ENCODE measurements at places on chromosomes 5 and 9. TPM values are rescaled to one million over a fixed set of nuclear protein-coding genes. Genes with fewer than 3 reads are reported as not detected.
A peak's percentile ranks its signal among the peaks of the same experiment; 100 is the strongest.

The PDZD2 gene
- 59.5 TPM for total RNA-seq

The ANKRD33B gene
- 4.1 TPM for total RNA-seq

The CFAP77 gene
- 2.4 TPM for total RNA-seq

The TMEM252 gene
- total RNA-seq: not detected

The INSL4 gene
- not detected for total RNA-seq

GRCh38 chr5:77984587-77984986 lies 208.4 kb upstream of the TBCA start:
- no peak overlapping the region for H3K27ac ChIP-seq
- H3K4me3 ChIP-seq: no peak overlapping the region
- no peaks in the 10 kb centered on the region for H3K4me1 ChIP-seq
- no peaks in the 10 kb centered on the region for H3K36me3 ChIP-seq
- no peak for DNase-seq
- peaks cover 2% of the 10 kb centered on the region for H3K27me3 ChIP-seq

DNA sequence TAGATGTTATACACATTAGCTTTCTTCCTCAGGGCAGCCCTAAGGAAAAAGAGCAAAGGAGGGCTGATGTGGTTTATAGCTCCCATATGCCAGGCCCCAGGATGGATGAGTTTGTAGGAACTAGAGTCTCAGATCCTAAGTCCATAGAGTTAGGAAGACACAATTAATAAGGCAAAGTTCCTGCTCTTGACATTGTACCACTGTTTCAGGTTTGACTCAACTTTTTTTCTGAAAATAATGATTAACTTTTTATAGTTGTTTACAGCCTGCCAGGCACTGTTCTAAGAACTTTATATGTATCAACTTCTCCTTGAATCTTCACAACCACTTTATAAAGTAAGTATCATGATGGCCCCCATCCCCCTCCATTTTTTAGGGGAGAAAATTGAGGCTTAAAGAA lies 339.5 kb downstream of the PDE4D start:
- no peak overlapping the region for H3K27ac ChIP-seq
- no peak overlapping the region for H3K4me3 ChIP-seq
- H3K36me3 ChIP-seq: no peaks in the 10 kb centered on the region

DNA sequence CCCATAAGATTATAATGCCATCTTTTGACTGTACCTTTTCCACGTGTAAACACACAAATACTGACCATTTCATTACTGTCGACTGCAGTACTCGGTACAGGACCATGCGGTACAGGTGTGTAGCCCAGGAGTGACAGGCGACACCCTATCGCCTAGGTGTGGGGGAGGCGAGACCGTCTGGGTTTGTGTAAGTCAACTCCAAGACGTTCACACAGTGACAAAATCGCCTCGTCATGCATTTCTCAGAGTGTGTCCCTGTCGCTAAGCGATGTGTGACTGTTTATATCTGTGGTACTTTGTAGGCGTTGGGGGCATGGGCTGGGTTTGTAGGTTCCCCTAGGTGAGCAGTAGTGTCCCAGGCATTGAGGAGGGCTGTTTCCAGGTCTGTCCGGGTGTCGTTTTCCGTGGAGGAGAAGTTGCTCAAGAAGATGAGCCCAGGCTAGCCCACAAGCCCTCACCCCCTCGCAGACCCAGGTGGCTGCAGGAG lies 20.3 kb downstream of the NEK6 start:
- no peaks in the 10 kb centered on the region for H3K27me3 ChIP-seq
- no peak overlapping the region for H3K27ac ChIP-seq
- peaks cover 16% of the 10 kb centered on the region for H3K4me1 ChIP-seq
- H3K4me3 ChIP-seq: no peak overlapping the region
- DNase-seq: no peak

GRCh38 chr5:62727861-62728260 lies 149.2 kb downstream of the LRRC70 start:
- no peaks in the 10 kb centered on the region for H3K27me3 ChIP-seq
- H3K4me3 ChIP-seq: no peak overlapping the region
- no peak overlapping the region for H3K27ac ChIP-seq
- no peaks in the 10 kb centered on the region for H3K36me3 ChIP-seq
- DNase-seq: no peak

GRCh38 chr9:134611046-134611445 lies 30.6 kb upstream of the COL5A1 start:
- no peak overlapping the region for H3K4me3 ChIP-seq
- H3K4me1 ChIP-seq: no peaks in the 10 kb centered on the region
- H3K27me3 ChIP-seq: no peaks in the 10 kb centered on the region
- H3K36me3 ChIP-seq: no peaks in the 10 kb centered on the region
- peak; percentile 75 for DNase-seq

- H3K36me3 ChIP-seq: no peaks in the 10 kb centered on the region
- H3K27me3 ChIP-seq: no peaks in the 10 kb centered on the region
- DNase-seq: no peak
- no peak overlapping the region for H3K27ac ChIP-seq
- no peak overlapping the region for H3K4me3 ChIP-seq
Observed at GRCh38 chr9:136563646-136564325, 17.9 kb upstream of the NOTCH1 start.

DNA sequence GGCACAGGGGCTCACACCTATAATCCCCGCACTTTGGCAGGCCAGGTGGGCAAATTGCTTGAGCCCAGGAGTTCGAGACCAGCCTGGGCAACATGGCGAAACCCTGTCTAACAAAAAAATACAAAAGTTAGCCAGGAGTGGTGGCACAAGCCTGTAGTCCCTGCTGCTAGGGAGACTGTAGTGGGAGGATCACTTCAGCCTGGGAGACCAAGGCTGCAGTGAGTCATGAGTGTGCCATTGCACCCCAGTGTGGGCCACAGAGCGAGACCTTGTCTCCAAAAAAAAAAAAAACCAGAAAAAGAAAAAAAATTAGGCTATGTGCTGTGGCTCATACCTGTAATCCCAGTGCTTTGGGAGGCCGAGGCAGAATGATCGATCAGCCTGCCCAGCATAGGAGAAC lies 58.5 kb upstream of the EIF4EBP3 start:
- no peaks in the 10 kb centered on the region for H3K4me1 ChIP-seq
- DNase-seq: no peak
- no peaks in the 10 kb centered on the region for H3K27me3 ChIP-seq

- H3K4me1 ChIP-seq: peaks cover 4% of the 10 kb centered on the region
- no peaks in the 10 kb centered on the region for H3K27me3 ChIP-seq
- H3K36me3 ChIP-seq: peaks cover 4% of the 10 kb centered on the region
Observed at GRCh38 chr9:125472926-125473701, 211.5 kb downstream of the GAPVD1 start.

DNA sequence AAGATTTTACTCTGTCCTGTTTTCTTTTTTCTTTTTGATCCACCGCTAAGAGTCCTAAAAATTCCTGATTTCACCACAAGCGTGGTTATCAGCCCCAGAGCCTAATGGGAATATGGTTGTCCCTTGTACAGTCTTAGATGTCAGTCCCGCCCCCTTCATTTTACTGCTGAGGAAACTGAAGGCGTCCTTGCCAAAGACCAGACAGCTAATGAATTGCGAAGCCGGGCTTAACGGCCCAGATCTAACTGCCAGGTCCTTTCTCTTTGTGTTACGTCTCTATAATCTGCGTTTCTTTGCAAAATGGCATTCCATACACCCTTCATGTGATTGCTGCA lies 497 bp downstream of the NSA2 start:
- H3K4me3 ChIP-seq: peak overlapping the region; percentile 94
- DNase-seq: peak; percentile 4
- no peaks in the 10 kb centered on the region for H3K27me3 ChIP-seq
- peak overlapping the region; percentile 80 for H3K27ac ChIP-seq
- peaks cover 5% of the 10 kb centered on the region for H3K4me1 ChIP-seq

- H3K36me3 ChIP-seq: no peaks in the 10 kb centered on the region
- H3K27ac ChIP-seq: no peak overlapping the region
- H3K4me3 ChIP-seq: no peak overlapping the region
- H3K4me1 ChIP-seq: no peaks in the 10 kb centered on the region
- DNase-seq: peak; percentile 77
Observed at GRCh38 chr5:148998174-148998797, 64.6 kb downstream of the SH3TC2 start.
